ENCODE measurements at places on chromosomes 11 and 22.

GRCh38 chr11:63829823-63830489 lies 9.0 kb upstream of the MARK2 start:
- no peak for DNase-seq

DNA sequence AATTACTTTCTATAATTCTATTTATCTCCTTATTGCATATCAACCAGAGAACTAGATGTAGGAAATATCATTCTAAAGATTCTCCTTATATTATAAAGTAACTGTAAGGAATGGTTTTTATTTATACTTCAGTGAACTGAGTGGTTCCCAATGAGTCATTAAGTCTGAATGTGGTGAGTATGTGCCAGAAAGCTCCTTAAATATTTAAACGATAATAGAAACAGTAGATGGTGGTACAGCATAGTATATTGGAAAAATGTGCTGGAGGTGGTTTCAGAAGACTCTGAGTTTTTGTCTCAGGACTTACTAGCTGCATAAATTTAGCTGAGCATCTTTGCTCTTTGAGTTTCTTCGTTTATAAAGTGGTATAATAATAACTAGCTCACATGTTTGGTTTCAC lies 653.5 kb downstream of the FAM181B start:
- DNase-seq = no peak

DNA sequence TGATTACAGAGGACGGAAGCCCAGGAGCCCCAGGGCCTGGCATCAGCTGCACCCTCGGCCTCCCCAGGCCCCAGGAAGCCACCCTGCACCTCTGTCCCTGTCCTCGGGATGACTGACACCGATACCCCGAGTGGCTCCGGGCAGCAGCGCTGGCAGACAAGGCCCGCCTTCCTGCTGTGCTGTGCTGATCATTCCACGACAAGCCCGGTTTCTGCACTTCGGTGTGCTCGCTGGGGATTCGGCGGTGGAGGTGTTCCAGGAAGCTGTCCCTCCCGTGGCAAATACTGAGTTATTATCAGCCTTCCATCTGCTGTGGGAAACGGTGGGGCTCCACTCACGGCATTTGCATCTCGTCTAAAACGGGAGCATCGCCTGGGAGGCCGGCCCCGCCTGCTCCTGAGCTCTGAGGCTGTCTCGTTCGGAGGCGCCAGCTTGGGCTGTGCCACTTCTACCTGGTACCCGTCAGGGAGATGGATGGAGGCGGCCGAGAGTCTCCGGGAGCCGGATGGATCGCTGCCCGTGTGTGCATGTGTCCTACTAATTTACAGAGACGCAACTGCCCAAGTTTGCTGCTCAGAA lies 506.1 kb downstream of the BRD1 start:
- DNase-seq = no peak

GRCh38 chr22:27348634-27349033 lies 452.9 kb downstream of the MN1 start:
- DNase-seq = no peak

DNA sequence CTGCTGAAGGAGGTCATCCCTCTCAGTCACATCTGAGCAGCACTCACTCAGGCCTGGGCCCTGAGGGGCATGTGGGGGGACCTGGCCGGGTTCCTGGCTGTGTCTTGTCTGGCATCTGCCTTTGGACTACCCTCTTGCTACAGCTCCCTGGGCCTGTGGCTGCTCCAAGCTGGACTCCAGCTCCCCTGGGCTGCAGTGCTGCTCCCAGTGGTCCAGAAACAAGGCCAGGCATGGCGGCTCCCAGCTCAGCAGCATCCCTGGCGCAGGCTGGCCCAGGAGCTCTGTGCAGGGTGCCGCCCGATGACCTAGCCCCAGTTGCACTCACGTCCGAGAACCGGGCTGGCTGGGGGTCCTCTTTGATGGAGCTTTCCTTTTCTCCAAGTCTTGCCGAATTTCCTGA lies 5.3 kb downstream of the CDPF1 start:
- DNase-seq = no peak

DNA sequence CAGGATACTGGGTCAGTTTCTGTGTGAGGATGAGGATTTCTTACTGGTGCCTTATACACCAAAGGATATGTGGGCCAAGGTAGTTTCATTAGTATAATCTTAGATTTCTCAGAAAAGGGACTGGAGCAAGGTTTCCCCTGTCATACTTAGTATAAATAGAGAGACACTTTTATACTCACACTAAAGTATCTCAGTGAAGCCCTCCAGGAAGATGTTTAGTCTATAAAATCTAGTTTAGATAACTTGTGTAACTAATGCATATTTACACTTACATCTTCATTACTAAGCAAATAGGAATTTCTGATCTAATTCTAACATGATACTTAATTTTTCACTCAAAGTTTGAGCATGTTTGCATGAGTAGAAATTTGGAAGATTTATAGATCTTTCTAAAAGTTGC lies 11.1 kb downstream of the EMSY start:
- DNase-seq = no peak

DNA sequence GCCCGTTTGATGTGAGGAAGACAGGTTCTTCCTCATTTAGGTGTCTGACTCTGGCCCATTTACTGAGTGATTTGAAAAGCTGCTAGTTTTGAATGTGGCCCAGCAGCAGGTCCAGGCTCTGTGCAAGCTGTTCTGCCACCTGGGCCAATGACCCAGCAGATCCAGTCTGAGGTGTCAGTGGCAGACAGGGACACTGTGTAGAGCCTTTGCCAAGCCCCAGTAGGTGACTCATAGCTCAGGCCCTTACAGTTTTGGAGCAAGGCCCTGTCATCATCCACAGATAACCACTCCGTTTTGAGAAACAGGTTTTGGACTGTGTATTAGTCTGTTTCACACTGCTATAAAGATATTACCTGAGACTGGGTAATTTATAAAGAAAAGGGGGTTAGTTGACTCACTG lies 23.9 kb downstream of the TSPAN32 start:
- DNase-seq = no peak

GRCh38 chr22:23401910-23402274 lies 178.2 kb downstream of the IGLL1 start:
- no peak for DNase-seq

GRCh38 chr11:61701242-61701886 lies 21.2 kb downstream of the DAGLA start:
- DNase-seq = no peak

GRCh38 chr11:115581871-115582639 lies 77.8 kb upstream of the CADM1 start:
- DNase-seq = peak; percentile 72

DNA sequence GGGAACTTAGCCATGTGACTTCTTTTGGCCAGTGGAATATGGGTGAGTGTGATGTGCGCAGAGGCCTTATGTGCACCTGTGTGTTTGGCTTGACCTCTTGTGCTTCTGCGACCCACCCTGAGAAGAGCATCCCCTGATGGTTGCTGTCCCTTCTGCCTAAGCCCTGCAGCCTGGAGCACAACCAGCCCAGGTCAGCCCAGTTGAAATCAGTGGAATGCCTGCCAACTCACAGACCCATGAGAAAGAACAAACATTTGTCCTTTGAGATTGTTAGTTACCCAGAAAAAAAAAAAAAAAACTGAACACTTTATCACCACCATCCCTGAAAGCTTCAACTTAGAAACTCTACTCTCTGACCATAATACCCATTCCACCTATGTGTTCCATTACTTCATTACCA lies 38.5 kb downstream of the PAMR1 start:
- no peak for DNase-seq

DNA sequence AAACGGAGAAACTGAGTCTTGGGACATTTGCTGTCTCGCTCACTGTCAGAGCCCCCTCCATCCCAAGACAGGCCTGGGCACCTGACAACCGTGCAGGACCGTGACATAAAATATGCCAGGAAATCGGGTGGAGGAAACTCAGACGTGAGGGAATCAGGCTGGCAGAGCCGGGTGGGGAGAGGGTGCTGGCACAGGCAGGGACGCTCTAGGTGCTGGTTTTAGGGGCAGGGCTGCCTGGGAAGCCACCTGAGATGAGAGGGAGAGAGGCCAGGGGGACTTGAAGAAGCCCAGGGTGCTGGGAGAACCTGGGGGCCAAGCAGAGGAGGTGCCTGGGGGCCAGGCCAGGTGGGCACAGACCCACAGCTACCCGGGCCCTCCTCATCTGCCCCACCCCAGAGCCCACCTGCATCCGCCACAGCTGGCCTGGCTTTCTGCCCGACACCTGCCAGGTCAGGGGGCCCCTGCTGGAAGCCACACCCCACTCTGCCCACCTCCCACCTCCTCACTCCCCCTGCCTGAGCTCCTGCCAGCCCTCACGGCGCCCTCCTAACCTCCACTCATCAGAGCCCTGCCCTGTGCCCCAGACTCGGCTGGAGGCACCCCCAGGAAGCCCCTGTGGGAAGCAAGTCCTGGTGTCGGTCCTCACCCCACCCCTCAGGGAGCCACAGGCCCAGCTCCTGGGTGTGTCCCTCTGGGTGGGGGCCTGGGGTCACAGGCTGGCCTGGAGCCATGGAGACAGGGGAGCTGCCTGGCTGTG lies 27.3 kb upstream of the MUC5AC start:
- DNase-seq = no peak

Measured in NCI-H748 treated with DMSO at 0.1 percent for 48 hours (cell line).